ENCODE measurements at places on chromosomes 11 and 22.

GRCh38 chr11:87128372-87128771 is 90.6 kb downstream of the TMEM135 start:
- no peak for DNase-seq

GRCh38 chr11:66718320-66718971 is 10.6 kb downstream of the SPTBN2 start:
- DNase-seq, result no peak

GRCh38 chr11:46050003-46050461 is 71.2 kb downstream of the PHF21A start:
- no peak for DNase-seq

GRCh38 chr11:64696045-64696444 is 27.0 kb downstream of the NRXN2 start:
- no peak for DNase-seq

- no peak for DNase-seq
Observed at GRCh38 chr11:128251140-128251539, 336.2 kb downstream of the ETS1 start.

- DNase-seq, result no peak
Observed at GRCh38 chr22:49042066-49042465, 785.6 kb downstream of the BRD1 start.

GRCh38 chr22:45477366-45478107 is 25.1 kb upstream of the FBLN1 start:
- DNase-seq, result no peak

DNA sequence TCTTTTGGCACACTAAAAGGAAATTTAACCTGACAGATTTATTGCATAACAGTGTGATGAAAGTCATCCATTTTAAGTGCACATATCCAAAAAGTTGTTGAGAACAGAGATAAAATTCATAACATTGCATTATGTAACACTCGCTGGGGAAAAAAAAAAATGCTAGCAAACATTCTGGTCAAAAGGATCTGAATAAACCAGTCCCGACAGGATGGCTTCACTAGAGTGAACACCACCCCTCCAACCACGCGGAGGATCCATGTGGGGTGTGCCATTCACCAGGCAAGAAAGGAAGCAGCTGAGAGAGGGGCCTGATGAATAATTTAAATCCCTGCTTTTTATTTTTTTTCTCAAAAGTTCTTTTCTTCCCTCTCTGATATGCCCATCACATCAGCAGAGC is 258.7 kb downstream of the DCDC1 start:
- DNase-seq, result no peak

DNA sequence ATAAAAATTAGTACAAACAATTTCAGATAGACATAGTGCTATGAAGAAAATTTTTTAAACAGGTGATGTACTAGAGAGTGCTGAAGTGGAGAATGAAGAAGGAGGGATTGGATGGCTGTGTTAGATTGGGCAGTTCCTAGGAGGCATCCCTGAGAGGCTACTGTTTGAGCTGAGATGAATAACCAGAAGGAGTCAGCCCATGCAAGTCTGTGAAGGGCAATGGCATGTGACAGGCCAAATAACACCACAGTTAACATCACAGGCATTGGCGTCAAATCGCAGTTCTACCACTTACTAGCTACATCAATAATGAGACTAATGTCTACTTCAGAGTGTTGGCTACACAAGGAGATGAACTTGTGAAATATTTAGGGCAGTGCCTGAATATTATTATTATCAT is 35.4 kb downstream of the HORMAD2 start:
- DNase-seq, result no peak

DNA sequence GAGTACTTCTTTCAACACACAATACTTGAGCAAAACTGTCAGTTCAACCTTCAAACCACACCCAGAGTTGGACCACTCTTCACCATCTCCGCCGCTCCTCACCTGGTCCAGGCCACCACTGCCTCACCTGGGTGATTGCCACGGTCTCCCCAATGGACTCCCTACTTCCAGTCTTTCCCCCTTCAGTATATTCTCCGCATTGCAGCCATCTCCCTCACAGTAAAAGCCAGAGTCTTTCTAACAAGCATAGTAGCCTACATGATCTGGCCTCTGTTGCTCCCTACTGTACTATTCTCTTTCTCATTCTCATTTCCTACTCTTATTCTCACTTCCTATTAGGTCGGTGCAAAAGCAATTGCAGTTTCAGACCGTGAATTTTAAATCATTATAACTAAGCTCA is 28.5 kb downstream of the AASDHPPT start:
- DNase-seq, result no peak
